Endodermal cell (in vitro differentiated cells): ENCODE measurements at places on chromosomes 1 and 21. TPM values are rescaled to one million over a fixed set of nuclear protein-coding genes. Genes with fewer than 3 reads are reported as not detected.

DNA sequence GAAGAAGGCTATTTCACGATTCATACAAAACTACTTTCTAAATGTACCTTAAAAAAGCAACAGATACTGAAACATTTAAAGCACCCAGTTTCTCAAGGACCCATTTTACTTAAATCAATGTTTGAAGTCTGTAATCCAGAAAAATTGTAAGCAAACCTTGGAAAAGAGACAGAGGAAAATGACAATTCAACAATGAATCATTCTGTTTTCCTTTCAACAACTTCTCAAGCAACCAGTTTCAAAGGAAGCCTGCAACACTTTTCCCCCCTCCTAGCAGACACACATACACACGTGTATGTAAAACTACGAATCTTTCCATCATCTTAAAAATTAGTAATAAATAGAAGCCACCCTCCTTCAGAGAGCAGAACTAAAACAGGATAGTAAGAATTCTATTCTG, 1.2 kb downstream of the RERE start:
- no peak for DNase-seq

GRCh38 chr1:155006601-155007101, 4.0 kb downstream of the ZBTB7B start:
- DNase-seq: no peak

GRCh38 chr1:115476616-115477015, 138.6 kb upstream of the NGF start:
- peak; percentile 48 for DNase-seq

GRCh38 chr1:28480308-28480707, 25.5 kb upstream of the RCC1 start:
- DNase-seq: no peak

DNA sequence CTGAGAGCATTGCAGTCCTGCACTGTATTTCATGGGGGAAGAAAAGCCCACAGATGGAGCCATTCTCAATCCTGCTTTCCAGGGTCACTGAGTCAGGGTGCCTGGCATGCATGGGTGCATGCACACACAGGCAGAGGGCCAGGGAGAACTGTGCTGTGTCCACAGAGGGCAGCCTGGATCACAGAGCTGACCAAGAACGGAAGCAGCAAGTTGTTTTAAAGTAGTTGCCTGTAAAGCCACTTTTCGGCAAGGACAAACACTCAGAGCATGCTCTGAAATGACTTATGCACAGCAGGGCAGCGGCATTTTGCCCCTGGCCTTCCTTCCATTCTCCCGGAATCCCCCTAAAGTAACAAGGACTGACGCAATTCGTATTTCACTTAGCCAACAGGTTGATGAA, 3.6 kb downstream of the ERG start:
- no peak for DNase-seq

- no peak for DNase-seq
Observed at GRCh38 chr1:10384219-10384618, 14.6 kb upstream of the PGD start.

DNA sequence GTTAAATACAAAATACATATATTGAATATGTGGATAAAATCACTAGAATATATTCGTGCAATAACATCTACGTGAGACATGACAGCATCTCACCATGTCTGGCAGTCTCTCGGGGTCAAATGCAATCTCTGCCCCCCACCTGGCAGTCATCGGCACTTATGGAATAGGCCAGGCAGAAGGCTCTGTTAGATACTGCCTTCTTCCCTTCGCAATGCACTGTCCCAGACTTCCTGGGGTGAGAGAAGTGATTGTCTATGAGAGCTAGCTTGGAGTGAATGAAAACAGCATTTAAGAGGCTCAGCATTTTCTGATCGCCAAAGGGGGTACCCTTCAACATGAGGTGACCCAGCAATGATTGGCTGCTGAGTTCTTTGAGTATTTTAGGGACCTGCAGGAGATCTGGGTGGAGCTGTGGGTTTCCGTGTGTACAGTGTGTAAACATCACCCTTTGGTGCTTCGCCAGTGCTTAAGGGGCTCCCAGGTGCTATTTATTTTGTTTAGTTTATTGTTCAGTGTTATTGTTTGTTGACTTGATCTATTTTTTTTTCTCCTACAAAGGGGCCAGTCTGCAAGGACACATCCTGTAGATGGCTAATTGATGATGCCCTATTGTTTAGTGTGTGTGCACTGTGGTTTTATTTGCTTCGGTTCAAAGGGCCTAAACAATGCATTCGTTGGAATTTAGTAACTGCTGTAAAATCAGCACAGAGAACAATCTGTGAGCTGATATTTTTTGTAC, 10.2 kb downstream of the ERG start:
- DNase-seq: no peak

DNA sequence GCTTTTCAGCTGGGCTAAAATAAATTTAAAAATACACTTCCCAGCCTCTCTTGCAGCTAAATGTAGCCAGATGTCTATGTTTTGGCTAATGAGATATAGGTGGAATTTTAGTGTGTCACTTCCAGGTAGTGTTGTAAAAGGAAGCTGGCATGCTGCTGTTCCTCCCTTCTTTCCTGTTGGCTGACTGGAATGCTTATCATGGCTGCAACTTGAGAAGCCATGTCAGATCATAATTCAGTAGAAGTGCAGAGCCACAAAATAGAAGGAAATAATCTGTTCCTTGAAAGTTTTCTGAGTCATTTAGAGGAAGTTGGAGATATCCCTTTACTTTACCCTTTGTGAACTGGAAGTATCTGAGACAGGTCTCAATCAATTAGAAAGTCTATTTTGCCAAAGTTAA, 10.9 kb upstream of the RBM15 start:
- DNase-seq: no peak

GRCh38 chr1:179061360-179062282, 20.2 kb upstream of the TOR3A start:
- DNase-seq: no peak

Gene OR2L13
- total RNA-seq: not detected in 2 replicates

Gene OR4F16
- not detected in 3 replicates for total RNA-seq

Gene UTP11
- total RNA-seq: 40.9 and 41.4 TPM in 2 replicates

Gene TOMM20
- total RNA-seq: 239 to 386 TPM (median 252 TPM) in 3 replicates

Gene CACNA1S
- total RNA-seq: 0.09 and 0.13 TPM in 2 replicates

Gene KIRREL1
- total RNA-seq: 20.6 and 22.8 TPM in 2 replicates

Gene ADAMTS1
- total RNA-seq: 20.4 to 26.0 TPM (median 24.3 TPM) in 3 replicates

Gene AQP10
- total RNA-seq: not detected in 3 replicates
